Cardiac fibroblast (primary cell): ENCODE measurements at places on chromosomes 5 and 9.

GRCh38 chr5:119404033-119404432 is 48.2 kb downstream of the TNFAIP8 start:
- no peak for DNase-seq

GRCh38 chr9:38287420-38287985 is 105.0 kb upstream of the ALDH1B1 start:
- no peak for DNase-seq

DNA sequence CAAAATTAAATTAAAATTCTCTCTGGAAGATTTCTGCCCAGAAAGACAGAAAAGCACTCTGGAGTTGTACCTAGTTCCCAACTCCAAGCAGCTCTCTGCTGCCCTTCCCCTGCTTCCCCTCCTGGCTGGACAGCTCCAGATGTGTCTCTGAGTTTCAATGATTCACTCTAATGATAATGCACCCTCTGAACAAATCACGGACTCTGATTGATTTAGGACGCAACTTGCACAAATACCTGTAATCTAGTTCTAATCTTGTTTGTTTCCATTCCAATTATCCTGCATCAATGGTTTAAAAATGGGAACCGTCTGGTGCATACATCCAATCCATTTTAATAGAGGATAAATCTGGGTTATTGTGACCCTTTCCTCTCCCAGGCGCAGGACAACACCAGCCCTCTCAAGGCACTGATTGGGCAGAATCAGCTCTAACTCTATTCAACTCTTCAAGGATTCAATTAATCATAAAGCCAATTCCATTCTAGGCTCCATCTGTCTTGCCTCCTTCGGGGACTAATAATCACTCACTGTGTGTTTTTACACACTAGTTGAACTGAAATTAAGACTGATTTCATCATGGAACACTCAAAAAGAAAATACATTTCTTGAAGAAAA is 111.2 kb upstream of the LRRTM2 start:
- no peak for DNase-seq

- DNase-seq, result no peak
These were observed 536.1 kb downstream of the ZNF608 start for GRCh38 chr5:124210111-124210910.

DNA sequence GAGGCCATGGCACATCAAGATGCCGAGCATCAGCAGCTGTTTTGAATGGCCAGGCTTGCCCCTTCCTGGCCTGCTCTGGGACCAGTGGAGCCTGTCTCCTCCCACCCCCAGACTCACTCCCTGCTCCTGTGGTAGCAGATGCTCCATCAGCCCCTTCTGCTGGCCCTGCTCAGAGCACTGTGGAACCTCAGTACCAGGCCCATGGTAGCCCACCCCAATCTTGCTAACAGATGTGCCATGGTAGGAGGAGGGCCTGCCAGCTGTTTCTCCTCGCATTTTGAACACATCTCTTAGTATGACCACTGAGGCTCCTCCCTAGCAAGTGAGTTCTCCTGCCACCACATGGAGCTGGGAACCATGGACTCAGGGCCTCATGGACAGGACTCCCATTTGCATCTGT is 29.5 kb downstream of the COL27A1 start:
- DNase-seq, result no peak

DNA sequence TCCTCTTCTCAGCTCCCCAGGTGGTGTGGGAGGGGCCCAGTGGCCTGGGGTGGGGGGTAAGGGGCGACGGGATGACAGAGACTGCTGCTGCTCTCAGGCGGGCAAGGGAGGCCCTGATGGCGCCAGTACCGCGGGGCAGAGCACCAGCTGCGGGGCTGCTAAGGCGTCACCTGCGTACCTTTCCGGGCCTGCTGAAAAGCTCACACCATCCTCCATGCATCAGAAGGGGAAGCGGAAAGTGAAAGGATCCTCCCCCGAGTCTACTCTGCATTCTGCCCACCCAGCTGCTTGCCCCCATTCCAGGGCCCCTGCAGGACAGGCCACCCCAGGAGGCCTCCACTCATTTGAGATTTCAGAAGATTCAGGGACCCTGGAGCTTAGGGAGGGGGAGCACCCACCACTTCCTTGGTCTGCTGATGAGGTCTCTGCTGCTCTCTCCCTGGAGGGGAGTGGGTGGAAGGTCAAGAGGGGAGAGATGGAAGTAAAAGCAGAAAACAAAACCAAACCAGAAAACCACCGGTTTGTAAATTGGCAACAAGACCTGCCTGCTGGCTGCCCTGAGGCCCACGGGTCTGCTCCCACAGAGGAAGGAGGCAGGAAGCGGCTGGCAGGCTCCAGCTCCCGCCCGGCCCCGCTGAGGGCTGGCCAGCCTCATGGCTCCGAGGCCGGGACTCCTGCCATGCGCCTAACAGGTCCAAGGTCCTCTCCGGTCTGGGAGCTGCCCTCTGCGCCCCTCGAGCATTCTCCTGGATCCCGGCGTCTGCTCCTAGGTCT is 33.6 kb downstream of the PRRT1B start:
- no peak for DNase-seq

DNA sequence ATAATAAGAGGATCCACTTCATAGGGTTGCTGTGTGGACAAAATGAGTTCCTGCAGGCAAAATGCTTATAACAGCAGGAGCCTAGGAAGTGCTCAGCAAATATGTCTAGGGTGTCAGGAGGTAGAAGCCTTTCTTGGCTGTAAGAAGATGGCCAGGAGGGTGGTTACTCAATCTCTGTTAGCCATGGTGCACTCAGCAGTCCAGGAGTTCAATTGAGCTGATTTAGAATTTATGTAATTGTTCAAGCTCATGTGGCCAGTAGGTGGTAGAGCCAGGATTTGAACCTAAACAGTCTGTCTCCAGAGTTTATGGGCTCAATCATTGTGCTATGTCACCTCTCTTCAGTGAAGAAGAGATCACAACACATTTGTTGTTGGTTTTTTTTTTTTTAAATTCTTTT is 381.2 kb downstream of the KIF4B start:
- DNase-seq, result no peak

DNA sequence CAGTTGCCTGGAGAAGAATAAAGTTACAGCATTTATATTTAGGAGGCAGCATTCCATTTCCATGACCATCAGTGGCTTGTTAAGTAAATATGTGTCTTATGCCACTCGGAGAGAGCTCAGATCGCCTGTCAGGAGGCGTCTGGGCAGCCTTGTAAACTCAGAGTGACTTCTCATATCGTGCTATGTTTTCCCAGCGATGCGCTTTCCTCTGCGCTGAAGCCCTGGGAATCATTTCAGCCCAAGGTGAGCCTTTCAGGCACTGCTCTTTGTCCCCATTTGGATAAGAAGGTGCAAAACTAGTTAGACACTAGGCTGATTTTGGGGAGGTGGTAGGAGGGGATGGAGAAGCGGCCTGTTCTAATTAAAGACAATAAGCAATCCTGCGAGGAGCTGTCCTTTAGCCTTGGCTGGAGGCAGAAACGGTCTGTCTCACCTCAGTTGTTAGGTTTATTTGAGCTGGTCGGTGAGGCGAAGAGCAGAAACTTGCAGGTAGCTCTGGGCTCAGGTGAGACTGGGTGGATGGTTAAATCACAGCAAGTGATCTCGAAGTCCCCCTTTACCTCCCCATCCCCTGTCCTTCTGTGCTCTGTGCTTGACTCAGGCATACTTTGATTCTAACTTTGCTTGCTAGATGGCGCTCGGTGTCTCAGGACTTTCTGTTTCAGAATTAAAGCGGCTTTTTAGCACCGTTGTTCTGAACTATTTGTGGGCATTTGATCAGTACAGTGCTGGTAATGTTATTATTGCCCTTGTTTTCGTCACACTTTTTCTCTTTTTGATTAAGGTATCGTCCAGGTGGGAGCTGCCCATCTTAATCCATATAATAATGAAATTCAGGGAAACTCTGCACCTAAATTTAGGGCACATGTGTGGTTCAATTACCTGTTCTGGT is 24.6 kb downstream of the NR2F1 start:
- DNase-seq, result peak; percentile 76

GRCh38 chr9:116124472-116125040 is 29.0 kb upstream of the PAPPA start:
- DNase-seq, result peak; percentile 59

DNA sequence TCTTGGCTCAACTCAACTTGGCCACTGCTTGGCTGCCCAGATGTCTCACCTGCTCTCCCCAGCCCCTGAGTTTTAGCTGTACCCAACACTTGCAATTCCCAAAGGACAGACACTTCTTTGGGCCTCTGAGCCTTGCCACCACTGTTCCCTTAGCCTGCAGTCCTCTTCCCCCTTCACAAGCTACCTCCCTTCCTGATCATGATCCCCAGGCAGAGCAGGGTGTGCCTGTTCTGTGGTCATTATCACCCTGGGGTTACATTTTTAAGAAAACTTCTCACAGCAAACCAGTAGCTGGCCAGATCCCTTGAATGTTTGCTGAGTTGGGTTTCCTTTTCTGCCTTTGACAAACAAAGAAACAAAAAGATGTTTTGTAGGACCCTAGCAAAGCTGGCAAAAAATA is 87.5 kb upstream of the PRRC1 start:
- DNase-seq, result no peak

GRCh38 chr5:127101533-127101932 is 28.2 kb upstream of the C5orf63 start:
- no peak for DNase-seq

DNA sequence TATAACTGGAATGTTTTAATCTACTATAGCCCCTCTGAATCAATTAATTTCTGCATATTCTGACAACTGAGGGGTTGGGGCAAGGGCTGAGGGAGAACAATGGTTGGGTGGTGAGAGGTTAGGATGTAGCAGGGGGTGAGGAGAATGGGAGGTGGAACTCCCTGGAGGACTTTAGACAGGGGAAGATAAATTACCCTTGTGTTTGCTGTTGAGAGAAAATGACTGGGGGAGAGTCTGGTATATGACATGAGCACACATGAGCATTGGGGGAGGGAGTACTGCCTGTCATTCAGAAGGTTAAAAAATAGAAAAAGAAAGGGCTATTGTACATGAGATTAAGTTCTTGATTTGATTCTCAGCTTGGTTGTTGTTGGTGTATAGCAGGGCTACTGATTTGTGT is 37.2 kb upstream of the PAPPA start:
- DNase-seq, result no peak

DNA sequence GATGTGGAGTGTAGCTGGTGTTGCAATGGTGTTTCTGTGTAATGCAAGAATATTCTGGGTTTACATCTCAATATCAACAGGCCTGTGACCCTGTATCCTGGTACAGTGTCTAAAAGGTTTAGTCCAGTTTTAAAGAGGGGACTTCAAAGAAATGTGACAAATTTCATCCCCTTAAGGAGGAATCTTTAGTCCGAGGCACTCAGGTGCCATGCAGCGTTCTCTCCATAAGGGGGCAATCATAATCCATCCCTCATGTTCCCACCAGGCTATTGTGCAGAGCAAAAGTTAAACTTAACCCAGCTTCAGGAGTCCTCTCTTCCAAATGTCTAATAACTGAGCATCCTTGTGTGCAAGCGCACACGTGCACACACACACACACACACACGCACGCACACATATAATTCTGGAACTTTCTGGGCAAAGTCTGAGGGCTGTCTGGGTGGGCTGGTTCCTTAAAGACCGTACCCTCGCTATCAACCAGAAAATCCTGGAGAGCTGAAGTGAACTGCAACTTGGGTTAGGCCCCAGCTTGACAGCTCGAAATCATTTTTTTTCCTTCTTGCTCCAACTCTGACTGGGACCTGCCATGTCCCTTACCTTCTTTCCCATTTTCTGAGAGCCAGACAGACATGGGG is 46.0 kb downstream of the CRB2 start:
- peak; percentile 67 for DNase-seq

GRCh38 chr5:31173614-31174013 is 19.9 kb upstream of the CDH6 start:
- no peak for DNase-seq

DNA sequence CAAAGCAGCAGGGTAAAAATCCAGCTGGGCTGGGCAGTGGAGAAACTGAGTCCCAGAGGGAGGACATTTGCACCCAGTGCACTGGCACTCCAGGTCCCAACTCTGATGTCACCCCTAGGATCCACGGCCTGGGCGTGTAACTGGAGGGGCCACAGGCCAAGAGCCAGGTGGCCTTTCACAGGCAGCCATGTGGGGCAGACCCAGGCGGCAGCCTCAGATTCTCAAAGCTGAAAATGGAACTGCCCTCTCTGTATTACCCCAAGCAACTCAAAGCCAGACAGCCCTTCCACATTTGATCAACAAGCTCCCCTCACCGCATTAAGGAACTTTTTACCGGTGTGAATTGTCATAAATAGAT is 46.7 kb downstream of the RASGEF1C start:
- no peak for DNase-seq

DNA sequence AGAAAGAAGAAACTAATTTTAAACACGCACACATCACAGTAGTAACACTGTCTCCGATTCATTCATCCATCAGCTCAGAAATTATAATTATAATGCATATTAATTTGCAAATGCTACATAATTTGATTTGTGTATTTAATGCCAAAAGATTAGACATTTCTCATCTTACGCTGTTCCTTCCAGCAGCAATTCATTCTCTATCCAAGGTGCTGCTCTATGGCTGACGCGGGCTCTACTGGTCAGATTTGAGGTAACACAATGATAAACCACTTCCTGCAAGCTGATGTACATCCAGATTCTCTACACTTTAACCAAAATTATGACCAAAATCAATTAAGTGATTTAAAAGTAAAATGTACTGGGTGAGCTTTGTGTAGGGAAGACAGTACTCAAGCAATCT is 77.9 kb upstream of the ICE1 start:
- DNase-seq, result no peak

DNA sequence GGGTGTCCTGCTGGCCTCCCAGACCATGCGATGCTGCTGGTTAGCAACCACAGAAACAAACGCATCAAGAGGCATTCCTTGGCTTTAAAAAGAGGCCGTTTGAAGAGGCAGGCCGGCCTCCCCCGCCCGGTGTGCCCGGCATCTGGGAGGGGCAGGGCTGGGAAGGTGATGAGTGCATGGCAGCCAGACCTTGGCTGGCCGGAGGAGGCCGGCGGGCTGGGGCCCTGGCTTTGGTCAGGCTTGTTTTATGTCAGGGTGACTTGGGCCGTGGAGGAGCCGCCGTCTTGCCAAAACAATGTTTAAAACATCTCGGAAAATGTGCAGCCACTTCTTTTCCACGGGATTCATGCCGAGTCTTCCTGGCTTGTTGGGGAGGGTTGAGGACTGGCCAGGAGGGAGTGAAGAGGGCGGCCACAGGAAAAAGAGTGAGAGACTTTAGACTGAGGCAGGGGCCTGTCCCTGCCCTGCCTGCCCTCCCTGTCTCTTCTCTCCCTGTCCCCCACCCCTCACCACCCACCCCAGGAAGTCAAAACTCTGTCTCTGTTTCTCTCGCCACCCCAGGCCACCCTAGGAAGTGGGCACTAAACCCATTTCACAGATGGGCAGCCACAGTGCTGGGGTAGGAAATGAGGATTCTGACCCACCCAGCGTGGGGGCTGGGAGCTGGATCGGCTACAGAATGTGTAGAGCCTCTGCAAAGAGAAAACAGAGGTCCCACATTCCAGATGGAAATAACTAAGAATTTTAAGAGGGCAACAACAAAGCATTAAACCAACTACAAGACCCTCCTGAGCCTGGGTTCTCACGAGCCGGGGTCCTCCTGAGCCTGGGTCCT is 143.0 kb downstream of the RXRA start:
- peak; percentile 15 for DNase-seq

DNA sequence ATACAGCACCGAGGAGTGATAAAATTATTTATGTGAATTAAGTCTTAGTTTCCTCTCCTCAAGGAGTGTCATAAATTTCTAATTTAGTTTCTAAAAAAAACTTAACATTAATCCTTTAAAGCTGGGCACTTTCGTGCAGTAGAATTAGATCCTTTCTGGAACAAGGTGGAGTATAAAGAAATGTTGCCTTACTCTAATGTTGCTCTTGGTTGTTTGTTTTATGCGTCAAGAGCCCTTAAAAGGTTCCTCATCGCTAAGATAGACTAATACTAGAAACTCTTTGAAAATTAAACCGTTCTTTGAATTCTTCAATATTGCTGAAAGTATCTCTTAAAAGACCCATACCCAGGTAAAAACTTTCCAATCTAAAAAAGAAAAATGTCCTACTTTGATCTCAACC is 83.6 kb upstream of the PLPP1 start:
- DNase-seq, result no peak
